ENCODE measurements at places on chromosomes 12 and 14.

DNA sequence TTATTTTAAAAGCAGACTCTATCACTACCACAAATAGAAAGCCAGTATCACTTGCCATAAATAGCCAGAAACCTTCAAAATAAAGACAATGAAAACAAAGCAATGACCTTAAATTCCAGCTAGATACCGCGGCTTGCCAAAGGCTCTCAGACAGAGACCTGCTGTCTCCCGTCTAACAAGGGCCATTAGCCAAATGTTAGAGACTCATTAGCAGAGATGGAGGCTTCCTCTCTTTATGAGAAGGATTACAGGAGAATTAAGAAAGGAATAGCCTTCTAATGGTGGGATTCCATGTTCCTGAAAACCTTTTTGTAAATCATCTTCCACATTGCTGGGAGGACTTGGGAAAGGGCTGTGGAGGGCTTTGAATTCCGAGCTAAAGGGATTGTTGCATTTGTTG, 206.7 kb downstream of the AACS start:
- DNase-seq = no peak

- no peak for DNase-seq
These were observed 303.1 kb downstream of the VRK1 start for GRCh38 chr14:97100306-97100705.

DNA sequence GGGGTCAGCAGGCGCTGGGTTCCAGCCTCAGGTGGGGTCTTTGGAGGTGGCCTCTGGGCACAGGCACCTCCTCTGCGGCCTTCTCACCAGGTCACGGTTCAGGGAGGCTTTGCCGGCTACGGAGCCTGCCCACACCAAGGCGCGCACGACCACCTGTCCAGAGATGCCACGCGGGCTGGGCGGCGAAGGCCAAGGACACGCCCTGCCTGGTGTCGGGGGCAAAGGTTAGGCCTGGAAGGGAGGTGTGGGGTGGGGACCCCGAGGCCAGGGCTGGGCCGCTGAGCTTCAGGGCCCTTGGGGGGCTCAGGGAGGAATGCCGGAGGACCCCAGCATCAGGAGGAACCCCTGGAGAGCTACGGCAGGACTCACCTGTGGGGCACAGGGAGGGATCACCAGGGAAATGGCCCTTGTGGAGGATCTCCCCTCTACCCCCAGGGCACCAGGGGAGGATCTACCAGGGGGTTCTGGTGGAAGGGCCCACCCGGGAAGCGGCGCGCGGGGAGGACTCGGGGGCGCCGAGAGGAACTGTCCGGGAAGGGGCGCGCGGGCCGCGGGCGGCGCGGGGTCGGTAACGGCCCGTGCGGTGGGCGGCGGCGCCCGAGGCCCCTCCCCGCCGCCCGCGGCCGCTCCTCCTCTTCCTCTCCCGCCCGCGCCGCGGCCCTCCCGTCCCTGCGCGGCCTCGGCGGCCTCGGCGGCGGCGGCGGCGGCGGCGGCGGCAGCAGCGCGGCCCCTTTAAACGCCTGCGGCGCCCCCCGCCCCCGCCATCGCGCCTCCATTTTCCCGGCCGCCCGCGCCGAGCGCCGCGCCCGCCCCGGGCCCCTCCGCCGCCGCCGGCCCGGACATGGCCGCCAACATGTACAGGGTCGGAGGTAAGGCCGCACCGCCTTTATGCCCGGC, at the start of gene MTA1:
Gene MTA1 (plus strand): TSS at position 633 of the 897 bp plus-strand sequence. CDS start 209 bp downstream, at position 842.
- DNase-seq = peak; percentile 64

DNA sequence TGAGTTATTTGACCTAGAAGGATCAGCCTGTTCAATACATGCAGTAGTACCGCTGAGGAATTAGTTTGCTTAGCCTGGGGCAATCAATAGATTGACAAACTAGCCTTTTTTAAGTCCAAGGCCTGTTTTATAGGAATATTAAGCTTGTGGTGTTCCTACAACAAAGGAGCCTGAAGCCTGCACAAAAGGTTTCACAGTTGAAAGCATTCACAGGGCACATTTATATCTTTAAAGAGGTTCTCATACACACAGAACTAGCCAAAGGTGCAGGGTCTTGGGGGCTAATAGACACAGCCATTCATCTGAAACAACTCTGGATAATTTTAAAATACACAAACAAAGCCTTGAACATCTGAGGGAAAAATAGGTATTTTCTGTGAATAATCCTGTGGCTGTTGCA, 160.3 kb downstream of the RPS29 start:
- DNase-seq = no peak

DNA sequence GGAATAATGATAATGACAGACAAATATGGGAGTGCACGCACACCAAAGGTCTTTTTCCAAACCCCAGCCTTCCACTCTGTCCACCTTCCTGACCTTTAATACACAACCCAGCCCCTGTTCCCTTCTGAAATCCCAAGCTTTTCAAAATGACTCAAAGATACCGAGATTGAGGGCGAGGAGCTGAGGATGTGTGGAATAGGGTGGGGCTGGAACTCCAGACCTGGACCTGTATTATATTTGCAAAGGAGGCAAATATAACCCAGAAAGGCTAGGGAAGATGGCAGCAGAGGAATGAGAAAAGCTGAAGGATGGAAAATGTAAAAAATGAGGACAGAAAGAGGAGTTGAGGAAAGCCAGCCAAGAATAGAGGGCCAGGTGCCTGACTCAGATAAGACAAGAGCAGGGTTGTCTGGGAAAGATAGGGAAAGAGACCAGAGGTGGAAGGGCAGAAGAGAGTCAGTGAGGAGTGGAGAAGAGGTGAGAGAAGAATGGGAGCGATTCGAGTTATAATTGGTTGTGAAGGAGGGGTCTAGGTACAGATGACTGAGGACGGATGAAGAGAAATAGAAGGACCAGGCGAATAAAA, 1.0 kb upstream of the PTMS start:
- DNase-seq = peak; percentile 24

GRCh38 chr12:49287876-49288275, 7.1 kb upstream of the PRPH start:
- no peak for DNase-seq

- peak; percentile 4 for DNase-seq
These were observed 202.2 kb downstream of the AEBP2 start for GRCh38 chr12:19641235-19642080.

- DNase-seq = peak; percentile 55
These were observed 251.4 kb upstream of the ATP2B1 start for GRCh38 chr12:89960011-89960507.

- no peak for DNase-seq
These were observed 18.0 kb downstream of the HECTD1 start for GRCh38 chr14:31189346-31190218.

- DNase-seq = no peak
These were observed 44.0 kb upstream of the OR5AU1 start for GRCh38 chr14:21199611-21200560.

DNA sequence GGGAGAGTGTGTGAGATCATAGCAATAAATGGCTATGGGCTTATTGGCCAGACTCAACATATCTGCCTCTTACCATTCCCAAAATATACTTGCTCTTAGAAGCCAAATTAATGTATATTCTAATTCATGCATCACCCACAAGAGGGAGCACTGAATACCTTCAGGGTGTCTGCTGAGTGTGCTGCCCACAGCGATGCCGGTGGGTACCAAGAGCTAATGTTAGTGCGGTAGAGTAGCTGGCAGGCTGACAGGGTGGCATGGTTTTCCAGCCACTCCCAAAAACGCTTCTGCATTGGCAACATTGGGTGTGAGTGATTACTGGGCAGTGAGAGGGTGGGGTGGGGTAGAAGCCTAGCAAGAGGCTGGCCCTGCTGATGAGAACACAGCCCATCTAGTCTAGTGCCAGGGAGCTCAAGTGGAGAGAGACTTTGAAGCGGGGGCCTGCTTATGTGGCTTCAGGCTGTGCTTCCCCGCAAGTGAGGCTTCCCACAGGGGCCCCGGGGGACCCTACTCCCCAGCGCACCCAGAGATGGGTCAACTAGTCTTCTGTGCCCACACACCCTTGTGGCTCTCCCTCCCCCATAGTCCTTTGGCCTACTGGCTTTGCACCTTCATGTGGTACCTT, 9.2 kb upstream of the PLEKHD1 start:
- DNase-seq = peak; percentile 28

DNA sequence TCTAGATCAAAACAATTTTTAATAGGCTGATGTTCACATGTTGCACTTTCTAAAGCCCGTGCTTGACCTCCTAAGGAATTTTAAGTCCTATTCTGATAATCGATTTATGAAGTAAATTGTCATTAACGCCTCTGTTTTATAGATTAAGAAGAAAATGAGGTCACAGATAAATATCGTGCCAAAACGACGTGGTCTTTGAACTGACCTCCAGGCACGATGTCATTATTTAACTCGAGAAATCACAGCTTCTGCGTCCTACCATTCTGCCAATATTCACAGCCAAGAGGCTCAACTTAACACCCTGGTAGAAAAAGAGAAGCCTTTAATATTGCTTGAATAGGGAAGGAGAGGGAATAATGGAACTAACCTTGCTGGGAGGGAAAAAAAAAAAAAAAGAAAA, 888 bp upstream of the EEA1 start:
- no peak for DNase-seq

DNA sequence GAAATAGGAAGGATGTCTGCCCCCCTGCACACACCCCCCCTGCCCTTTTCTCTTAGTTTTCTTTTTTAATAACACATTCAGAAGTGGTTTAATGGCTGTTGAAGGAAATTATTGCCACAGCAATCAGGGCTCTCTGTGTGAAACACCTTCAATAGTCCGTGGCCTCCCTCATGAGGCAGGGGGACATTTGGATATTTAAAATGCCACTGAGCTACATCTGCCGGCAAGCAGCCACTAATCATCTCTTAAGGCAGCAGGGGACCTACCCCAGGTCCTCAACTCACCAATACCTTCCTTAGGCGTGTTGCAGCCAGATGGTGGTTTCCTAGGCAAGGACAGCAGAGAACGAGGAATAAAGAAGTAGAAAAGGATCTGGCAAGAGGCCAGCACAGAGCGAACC, 283.2 kb downstream of the TTC8 start:
- no peak for DNase-seq

- no peak for DNase-seq
These were observed 51.8 kb downstream of the GLT1D1 start for GRCh38 chr12:128905003-128905544.

- DNase-seq = no peak
These were observed 58.4 kb downstream of the SOX5 start for GRCh38 chr12:23891115-23891514.

DNA sequence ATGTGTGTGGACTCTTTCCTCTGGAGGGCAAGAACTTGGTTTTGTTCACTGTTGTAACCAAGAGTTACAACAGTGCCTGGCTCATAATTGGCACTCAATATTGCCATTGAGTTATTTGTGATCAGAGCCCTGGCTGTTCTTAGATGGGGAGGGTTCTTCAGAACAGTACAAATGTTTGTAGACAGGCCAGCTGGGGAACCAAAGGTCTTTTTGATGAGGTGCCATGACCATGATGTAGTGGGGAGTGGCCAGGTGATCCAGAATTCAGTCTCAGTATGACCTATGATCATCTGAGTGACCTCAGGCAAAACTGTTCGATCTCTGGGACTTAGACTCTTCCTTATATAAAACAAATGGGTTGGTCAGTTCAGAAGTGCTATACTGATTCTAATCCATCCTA, 3.3 kb upstream of the PRKAB1 start:
- no peak for DNase-seq

- peak; percentile 92 for DNase-seq
These were observed at the start of gene MLH3 for GRCh38 chr14:75050852-75051555. Gene MLH3 (minus strand): TSS chr14:75051467. CDS start chr14:75049655, 1,812 bp downstream.

GRCh38 chr12:130335517-130336392, 1.9 kb upstream of the PIWIL1 start:
- peak; percentile 72 for DNase-seq

- peak; percentile 39 for DNase-seq
These were observed 545 bp downstream of the LIMA1 start for GRCh38 chr12:50282721-50283228.

GRCh38 chr12:48084841-48085460, 20.9 kb downstream of the SENP1 start:
- DNase-seq = no peak

DNA sequence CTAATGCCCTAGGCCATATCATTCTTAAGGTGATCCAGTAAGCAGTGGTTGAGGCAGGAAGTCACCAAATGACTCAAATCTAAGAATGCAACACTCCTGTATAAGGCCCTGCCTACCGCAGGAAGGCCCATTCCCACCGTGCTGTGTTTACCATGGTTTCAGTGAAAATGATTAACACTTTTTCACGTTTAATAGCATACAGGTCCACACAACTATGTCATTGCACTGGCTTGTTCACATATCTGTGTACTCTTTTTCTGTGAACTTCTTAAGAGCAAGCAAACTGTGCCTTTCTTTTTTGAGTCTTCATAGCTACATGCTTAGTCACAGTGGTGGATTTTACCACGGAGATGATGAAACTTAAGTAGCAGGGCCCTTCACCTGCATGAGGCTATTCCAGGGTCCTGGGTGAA, 214.9 kb downstream of the CNTN1 start:
- DNase-seq = peak; percentile 42

DNA sequence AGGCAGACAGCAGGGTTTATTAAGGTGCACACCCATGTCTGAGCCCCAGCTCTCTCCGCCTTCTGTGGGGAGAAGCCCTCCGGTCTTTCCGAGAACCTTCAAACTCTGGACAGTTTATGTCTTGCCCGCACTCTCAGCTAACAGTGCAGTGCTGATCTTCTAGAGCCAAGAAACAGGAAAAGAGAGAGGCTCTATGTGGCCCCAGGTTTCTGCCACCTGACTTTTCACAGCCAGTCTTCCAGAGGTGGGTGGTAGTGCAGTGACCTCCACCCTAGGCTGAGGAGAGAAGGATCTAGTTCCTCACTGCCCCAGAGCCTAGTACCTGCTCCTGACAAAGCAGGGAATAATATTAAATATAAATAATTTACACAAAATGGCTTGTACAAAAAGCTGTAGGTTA, 4.0 kb upstream of the SLC22A17 start:
- no peak for DNase-seq

DNA sequence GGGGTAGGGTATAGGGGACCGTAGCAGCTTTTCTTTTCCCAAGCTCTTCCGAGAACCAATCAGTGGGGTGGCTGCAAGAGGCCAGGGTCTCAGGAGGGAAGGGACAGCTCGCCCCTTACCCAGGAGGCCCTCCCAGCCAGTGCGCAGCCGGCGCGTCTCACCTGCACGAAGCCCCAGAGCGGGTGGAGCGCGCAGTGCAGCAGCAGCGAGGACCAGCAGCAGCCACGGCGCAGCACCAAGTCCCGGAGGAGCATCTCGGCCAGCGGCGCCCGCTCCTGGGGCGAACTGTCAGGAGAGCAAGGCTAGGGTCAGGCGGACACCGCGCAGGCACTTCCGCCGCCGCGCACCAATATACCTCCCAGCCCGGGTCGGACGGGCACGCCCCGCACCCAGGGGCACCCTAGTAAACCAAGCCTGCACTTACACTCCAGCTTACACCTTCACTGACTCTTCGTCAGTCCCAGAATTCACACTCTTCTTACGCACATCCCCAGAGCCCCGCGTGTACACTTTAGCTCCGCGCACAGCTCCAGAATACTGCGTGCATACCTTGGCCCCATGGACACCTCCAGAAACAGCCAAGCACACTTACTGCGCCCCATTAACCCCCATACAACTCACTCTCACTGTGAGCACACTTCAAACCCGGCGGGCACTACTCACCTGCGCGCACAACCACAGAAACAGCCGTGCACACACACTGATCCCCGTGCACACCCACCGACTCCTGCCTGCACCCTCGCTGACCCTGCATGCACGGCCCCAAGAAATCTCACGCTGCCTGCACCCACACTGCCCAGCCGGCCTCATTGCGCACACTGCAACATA, 606 bp downstream of the PRIMA1 start:
- peak; percentile 16 for DNase-seq

GRCh38 chr12:84793558-84794367, 118.8 kb downstream of the SLC6A15 start:
- DNase-seq = peak; percentile 40

All from astrocyte of the hippocampus (primary cell).